ENCODE measurements at places on chromosomes 1 and 21.

- no peak for DNase-seq
Measured at GRCh38 chr21:27346041-27346448, 379.2 kb upstream of the ADAMTS5 start.

DNA sequence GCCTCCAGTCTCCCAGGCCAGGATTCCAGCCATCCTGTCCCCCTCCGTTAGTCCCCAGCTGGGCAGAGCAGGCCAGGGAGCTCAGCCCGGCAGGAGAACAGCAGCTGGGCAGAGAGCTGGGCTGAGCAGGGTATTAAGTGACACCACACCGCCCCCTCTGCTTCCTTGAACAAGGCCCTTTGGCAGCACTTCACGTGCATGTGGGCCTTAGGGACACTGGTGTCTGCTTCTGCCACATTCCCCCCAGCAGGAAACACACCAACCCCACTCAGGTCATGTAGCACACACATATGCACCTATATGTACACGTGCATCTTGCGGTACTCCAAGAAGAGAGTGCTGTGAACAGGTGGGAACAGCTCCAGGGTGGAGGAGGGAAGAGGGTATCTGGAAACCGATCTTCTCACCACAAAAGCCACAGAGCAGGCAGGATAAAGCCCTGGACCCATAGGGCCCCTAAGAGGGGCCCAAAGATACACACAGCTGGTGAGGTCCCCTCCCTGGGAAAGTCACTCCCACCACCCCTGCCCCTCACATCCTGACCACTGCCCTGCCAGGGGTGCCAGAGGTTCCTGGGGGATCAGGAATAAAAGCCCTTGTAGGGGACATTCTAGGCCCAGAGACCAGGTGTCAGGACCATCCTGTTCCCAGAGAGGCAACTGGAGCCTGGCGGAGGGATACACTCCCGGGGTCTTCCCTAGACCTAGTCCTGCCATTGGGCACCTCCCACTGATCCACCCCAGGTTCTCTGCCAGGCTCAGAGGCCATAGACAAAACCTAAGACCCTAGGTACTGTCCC lies 4.5 kb downstream of the EPHA2 start:
- DNase-seq: no peak

DNA sequence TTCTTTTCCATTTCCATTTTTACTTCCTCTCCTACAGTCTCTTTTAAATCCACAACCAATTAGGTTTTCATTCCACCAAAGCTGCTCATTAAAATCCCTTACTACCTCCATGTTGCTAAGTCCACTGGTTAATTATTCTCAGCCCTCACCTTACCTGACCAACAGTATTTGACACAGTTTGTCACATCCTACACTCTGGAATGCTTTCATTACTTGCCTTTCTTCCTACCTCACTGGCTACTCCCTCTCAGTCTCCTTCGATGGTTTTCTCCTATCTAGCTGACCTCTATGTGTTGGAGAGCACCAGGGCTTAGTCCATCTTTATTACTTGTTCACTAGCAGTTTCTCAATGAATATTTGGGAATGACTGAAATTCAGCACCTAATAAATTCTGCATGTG lies 78.6 kb downstream of the NME7 start:
- no peak for DNase-seq

DNA sequence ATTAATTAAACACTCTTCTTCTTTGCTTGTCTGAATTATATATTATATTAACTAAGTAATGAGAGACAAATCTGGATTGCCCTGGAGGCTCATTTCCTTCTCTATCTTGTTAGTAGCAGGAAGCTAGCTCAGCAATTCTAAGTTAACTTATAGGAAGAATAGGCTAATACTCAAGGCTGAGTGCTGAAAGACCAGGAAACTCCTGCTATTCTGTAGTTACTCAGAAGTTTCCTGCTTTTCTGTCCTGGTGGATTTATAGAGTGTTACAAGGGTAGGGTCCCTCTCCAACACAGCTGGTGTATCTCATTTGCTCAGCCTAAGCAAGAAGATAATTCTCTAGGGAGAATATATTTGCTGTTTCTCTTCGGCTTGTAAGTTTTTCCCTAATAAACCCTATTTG lies 29.2 kb downstream of the HSPA13 start:
- no peak for DNase-seq

- no peak for DNase-seq
Measured at GRCh38 chr1:64175639-64176038, 27.8 kb upstream of the UBE2U start.

- no peak for DNase-seq
Measured at GRCh38 chr1:92411511-92411910, 75.2 kb downstream of the GFI1 start.

DNA sequence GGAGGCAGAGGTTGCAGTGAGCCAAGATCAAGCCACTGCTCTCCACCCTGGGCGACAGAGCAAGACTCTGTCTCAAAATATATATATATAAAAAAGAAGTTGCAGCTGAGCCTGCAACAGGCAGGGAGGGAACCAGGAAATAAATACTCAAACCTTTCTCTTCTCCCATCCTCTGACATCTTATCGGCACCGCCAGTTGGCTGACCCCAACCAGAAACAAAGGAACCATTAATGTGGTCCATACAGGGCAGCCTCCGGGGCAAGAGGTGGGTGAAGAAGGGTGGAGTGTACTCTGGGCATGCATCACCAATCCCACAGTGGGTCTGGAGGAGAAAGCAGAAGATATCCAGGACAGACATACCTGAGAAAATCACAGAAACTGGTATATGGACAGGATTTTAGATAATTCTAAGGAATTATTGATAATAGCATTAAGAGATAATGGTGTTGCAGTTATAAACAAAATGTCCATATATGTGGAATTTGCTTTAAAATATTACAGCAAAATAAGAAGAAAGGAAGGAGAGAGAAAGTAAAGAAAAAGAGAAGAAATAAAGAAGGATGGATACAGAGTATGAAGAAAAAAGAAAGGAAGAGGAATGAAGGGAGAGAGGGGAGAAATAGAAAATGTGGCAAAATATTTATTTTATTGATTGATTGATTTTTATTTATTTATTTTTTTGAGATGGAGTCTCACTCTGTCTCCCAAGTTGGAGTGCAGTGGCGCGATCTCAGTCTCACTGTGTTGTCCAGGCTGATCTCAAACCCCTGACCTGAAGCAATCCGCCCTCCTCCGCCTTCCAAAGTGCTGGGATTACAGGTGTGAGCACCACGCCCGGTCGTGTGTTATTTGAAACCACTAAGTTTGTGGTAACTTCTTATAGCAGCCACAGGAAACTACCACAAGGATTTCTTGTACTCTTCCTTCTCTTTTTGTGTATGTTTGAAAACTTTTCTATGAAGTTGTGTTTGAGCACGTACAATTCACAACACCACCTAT lies 4.1 kb upstream of the PTAFR start:
- no peak for DNase-seq

- no peak for DNase-seq
Measured at GRCh38 chr1:82401116-82401515, 600.4 kb downstream of the ADGRL2 start.

Measured in GM12878 (cell line).